COR-L47 (cell line): ENCODE measurements at places on chromosomes 4 and X.

DNA sequence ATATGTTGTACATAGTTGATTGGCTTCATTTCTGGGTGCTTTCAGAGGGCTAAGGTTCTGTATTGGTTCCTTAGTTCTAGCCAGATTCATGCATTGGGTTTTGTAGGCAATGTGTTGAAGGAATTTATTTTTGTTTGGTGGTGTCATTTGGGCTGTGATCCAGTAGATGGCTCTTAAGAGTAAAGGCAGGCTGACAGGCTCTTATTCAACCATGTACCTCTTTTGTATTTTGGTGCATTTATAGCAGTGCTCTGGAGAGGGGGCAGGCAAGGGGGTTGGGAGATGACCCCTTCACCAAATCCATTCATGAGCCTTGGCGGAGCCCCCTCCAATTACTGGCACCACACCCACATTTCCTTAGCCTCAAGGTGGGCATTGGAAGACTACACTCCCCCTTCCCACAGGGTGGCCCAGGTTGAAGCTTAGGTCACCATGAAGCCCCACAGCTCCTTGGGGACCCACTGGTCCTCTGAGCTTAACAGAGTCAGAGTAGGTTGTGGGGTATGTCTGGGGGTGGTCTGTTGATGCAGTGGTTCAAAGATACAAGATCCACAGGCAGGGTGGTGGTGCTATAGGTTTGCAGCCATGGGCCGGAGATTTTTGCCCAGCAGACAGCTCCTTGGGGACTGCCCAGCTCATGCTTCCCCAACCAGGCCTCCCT is 143.0 kb upstream of the GNPDA2 start:
- DNase-seq = no peak

GRCh38 chr4:59518005-59518823 is 1681.9 kb upstream of the ADGRL3 start:
- no peak for DNase-seq

- DNase-seq = no peak
These were observed 12.8 kb downstream of the CLNK start for GRCh38 chr4:10671799-10672198.

DNA sequence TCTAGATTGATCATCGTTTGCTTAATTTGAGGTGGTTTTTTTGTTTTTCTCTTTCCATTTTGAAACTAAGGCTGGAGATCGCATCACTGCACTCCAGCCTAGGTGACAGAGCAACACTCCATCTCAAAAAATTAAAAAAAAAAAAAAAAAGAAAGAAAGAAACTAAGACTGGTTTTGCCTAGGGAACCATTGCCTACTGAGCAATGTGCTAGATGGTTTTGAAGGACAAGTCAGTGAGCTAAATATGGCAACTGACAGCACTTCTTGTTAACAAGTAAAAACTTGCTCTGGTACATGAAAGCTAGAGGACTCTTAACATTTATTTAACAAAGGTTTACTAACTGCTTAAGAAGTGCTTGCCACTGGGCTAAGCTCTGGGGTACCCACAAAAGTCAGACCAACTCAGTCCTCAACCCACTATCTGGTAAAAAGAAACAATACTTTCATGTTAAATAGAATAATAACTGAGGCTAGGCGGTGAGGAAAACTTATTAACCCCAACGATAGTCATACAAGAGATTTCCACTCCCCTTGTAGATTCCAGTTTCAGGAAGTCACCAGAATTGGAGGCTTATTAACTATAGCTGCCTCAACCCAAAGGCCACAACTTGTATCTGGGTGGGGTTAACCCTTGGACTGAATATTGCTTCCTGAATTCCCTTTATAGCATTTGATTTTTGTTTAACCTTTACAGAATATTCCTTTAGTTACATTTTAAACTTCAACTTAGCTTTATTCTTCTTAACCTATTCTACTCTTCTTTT is 111.6 kb downstream of the FRYL start:
- DNase-seq = no peak

- DNase-seq = no peak
These were observed 2.9 kb upstream of the KLHL2 start for GRCh38 chr4:165204462-165204830.

GRCh38 chr4:88244816-88245579 is 39.4 kb downstream of the PPM1K start:
- no peak for DNase-seq

DNA sequence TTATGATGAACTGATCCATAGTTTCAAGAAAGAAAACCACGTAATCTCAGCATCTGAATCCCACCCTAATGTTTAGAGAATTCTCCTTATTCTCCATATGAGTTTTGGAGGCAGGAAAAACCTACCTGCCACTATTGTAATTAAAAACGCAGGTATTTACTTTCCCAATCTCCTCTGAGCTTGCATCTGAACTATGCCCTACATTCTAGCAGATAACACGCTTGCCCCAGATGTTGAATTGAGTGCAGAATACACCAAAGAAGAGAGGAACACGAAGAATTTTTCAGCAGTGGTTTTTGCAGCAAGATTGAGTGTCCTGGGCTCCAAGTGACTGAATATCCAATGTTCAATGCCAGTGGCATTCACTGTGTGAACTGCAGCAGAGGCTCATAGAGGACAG is 182.4 kb downstream of the COX18 start:
- DNase-seq = no peak

DNA sequence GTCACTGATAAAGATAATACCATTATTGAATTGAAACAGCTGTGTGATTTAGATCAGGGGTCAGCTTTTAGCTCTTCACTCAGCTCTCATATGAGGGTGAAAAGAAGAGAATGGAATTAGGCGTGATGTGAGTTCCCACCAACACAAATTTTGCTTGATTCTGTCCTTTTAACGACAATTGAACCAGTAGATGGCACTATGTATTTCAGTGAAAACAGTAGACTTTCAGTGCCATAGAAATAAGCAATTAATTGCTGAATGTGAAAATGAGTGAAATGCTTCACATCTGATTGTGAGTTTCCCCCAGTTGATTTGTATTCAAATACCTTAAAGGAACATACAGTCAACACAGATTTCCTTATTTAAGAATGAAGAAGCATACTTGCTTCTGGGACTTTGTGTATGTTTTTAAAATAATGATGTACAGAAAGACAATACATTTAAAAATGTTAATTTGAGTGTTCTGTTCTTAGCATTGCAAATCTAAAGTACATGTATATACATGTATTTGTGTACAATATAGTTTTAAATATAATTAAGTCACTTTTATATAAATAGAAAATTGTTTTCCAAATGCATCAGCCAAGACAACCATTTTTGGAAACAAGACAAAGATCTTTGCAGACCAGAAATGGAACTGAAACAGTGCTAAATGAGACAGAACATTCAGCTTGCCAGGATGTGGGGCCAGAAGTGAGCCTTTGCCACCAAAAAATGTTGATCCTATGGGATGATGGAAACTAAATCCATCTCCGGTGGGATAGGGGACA is 178.8 kb downstream of the SNCA start:
- DNase-seq = peak; percentile 63

GRCh38 chrX:74242484-74243138 is 61.4 kb upstream of the ZCCHC13 start:
- no peak for DNase-seq

- no peak for DNase-seq
These were observed 325.2 kb upstream of the AADAT start for GRCh38 chr4:170414961-170415360.

DNA sequence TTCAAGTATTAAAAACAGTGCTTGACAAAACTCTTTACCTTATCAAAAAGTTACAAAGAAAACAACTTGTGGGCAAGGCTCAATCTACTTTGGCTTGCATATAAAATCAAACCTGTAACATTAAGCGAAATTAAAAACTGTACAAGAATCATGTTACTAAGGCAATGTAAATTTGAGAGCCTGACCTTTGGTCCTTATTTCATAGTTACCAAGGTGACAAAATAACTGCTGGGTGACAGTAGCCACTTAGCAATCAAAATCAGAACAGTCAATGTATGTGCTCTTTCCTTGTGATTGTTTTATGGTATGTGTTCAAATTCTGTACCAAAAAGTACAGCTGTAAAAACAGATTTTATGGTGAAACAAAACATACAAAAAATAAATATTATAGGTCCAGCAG is 204.0 kb downstream of the RASL11B start:
- DNase-seq = no peak

DNA sequence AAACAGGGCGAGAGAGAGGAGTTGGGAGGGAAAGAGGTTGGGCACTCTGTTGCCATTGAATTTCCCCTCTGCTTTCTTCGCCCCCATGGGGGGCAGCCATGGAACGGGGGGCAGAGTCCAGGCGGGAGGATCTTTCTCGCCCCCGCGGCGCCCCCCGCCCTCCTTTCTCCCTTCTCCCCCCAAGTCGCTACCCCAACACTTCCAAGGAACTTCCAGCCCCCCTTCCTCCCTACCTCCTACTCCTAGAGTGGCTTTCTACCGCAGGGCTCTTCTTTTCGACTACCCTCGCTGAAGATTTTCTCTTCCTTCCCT is 594 bp upstream of the STAG2 start:
- no peak for DNase-seq

- no peak for DNase-seq
These were observed 77.7 kb downstream of the NR3C2 start for GRCh38 chr4:148364525-148364924.

GRCh38 chr4:98466868-98467599 is 191.4 kb downstream of the TSPAN5 start:
- DNase-seq = no peak

DNA sequence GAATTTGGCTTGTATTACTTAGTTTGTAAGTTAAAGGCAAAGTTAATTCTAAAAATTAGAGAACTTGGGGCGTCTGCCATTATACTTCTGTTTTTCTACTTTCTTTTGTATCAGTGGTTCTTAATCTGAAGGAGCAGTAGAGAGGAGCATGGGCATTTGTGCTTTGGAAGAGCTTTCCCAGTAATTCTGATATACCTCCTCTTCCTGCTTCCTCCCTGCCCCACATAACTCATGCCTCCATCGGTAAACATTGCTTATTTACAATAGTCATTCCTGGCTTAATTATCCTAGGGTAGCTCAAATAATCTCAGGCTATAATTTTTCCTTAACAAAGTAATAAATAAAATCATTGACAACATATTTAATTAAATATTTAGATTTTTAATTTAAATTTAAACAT is 37.1 kb upstream of the SPARCL1 start:
- DNase-seq = peak; percentile 14

GRCh38 chrX:150770623-150771022 is 77.4 kb downstream of the MTMR1 start:
- peak; percentile 61 for DNase-seq
